ENCODE measurements at places on chromosomes 12 and 14.

DNA sequence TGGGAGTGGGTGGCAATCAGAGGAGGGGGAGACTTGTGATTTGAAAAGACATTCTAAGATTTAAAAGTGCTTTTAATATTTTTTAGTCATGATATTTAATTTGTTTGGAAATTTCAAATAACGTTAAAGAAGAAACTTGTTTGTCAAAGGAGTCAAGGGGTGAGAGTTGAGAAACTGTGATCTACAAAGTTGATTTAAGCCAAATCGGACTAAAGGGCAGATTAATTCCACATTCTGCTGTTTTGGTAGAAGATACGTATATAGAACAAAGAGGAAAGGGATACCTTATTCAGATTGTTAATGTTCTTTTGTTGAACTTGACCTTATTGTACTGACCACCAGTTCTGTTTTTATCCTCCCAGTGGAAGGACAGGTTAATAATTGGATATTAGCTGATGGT lies 6.7 kb downstream of the EIF4B start:
- no peak for DNase-seq

- no peak for DNase-seq
These were observed 707.5 kb downstream of the GALC start for GRCh38 chr14:87285506-87285905.

DNA sequence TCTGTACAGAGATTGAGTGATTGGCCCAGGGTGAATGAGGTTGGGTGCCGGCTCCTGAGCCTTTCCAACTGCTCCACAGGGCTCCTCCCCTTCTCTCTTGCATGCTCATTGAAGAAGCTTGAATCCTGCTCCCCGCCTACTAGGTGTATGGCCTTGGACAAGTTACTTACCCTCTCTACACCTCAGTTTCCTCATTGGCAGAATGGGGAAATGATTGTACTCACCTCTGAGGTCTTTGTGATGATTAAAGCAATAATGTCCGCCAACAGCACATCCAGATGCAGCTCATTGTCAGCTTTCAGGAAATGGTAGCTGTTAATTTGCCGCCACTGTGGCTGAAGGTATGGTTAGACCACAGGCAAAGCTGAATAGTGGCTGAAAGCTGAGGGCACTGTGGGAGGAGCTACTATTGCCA lies 174.1 kb downstream of the CRADD start:
- DNase-seq, result no peak

DNA sequence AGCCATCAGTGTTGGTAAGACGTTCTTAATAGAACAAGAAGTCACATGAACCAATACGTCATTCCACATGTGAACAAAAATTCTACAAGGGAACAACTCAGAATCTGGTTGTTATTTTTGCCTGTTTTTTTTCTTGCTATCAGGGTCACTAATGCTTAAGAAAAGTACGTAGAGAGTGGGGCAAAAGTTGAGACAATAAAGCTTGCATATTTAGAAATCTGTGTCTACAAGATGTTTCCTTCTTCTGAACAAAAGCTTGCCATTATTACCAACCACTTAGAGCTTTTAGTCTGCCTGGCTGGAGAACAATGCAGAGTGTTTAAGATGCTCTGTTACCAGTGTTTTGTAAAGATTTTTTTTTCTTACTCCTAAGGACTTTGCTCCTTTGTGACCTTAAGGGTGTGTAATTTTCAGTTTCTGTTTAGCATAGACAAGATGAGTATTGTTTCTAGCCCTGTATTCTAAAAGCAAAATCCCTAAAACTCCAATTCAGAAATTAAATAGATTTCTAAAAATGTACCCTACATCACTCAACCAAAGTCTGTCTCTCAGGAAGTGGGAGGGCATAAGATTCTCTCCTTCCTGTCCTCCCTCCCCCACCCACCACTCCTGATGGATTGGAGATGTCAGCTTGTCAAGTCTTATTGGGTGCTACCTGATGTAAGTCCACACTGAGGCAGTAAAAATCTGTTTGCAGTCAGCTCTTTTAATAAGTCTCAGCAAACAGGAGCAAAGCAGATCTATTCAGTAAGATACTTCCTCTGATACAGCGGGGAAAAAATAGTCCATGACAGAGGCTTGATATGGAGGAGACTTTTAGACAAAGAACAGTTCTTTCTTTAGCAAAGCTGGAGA lies 267.6 kb downstream of the GRIN2B start:
- no peak for DNase-seq

DNA sequence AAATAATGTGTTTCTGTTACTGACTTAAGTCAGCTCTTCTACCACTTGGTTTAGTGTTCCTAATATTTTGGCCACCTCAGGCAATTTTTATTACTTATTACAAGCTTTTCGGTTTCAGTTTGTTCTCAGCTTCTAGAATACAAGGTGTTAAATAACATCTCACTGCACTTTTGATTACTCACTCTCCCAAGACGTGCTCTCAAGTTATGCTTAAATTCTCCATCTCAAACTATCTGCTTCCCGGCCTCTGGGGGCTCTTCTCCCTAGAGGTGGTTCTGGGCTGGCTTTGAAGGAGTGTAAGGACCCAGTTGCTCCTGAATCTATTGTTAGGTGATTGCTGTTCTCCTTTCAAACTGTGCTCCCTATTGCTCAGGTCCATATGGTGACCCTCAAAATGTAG lies 193.9 kb upstream of the DDHD1 start:
- no peak for DNase-seq

- no peak for DNase-seq
These were observed 14.3 kb downstream of the PLD4 start for GRCh38 chr14:104938960-104939359.

GRCh38 chr12:116040402-116040801 lies 237.1 kb downstream of the MED13L start:
- DNase-seq, result no peak

GRCh38 chr12:10088031-10088430 lies 10.8 kb downstream of the CLEC1A start:
- no peak for DNase-seq

GRCh38 chr12:90235642-90236041 lies 527.0 kb upstream of the ATP2B1 start:
- DNase-seq, result no peak

DNA sequence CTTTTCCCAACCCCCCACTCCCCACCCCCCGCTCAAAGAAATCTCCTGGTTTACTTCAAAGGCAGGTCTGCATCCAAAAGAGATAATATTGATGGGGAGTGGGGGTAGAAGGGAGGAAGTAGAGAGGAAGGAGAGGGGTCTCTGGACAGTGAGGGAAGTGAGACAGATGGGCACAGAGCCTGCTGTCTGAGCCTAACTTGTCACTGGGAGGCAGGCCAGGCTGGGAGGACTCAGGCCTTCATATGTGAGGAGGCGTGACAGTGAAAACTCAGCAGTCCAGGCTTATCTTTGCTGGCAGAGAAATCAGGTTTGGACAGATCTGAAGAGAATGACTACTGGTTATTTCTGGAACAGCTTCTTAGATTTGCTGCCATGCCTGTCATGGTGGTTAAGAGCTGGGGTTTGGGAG lies 192.3 kb downstream of the NUAK1 start:
- no peak for DNase-seq

DNA sequence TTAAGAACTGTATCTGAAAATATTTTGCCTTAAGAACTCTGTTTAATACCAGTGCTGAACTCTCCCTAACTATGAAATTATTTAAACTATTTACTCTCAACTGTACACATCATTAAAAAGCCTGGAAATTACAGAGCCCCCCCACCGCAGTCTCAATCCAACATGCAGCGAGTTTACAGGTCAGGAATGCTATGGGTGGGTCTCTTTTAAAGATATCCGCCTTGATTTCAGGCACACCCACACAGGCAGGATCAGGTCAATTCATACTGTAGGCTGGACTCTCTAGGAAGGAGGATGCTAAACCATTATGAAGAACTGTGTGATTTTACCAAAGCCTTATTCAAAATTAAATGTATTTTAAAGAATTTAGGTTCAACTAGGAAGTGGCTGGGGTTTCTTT lies 16.5 kb downstream of the SPTLC2 start:
- DNase-seq, result no peak

DNA sequence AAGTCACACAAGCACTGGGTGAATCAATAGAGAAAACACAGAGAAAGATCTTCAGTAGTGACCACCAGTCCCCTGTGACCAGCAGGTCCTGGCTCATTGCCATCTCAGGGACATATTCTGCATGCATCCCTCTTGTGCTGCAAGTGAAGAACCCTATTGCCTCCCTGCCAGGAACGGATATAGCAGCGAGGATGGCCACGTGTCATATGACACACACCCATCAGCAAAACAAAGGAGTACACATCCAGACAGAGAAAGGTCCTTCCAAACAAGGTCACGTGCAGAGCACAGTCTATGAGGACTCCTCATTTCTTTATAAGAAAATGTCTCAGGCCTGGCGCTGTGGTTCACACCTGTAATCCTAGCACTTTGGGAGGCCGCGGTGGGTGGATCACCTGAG lies 638.4 kb downstream of the FLRT2 start:
- DNase-seq, result no peak

GRCh38 chr12:86663173-86663572 lies 407.0 kb upstream of the MGAT4C start:
- DNase-seq, result no peak

GRCh38 chr12:114448618-114448933 lies 42.6 kb upstream of the TBX5 start:
- no peak for DNase-seq

GRCh38 chr12:28500373-28501024 lies 310.2 kb downstream of the CCDC91 start:
- DNase-seq, result no peak

DNA sequence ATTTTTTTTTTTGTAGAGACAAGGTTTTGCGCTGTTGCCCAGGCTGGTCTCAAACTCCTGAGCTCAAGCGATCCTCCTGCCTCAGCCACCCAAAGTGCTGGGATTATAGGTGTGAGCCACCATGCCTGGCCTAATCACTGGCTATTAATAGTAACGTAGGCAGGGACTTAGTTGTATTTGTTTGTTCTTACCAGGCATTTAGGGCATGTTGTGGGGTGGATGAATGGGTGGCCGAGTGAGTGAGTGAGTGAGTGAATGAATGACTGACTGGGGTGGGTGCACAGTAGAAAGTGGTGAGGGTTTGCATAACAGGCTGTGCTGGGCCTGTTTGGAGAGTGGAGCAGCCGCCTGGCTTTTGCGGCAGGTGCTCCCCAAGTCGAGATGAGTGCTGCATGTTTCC lies 87.0 kb downstream of the FOXN4 start:
- DNase-seq, result no peak

DNA sequence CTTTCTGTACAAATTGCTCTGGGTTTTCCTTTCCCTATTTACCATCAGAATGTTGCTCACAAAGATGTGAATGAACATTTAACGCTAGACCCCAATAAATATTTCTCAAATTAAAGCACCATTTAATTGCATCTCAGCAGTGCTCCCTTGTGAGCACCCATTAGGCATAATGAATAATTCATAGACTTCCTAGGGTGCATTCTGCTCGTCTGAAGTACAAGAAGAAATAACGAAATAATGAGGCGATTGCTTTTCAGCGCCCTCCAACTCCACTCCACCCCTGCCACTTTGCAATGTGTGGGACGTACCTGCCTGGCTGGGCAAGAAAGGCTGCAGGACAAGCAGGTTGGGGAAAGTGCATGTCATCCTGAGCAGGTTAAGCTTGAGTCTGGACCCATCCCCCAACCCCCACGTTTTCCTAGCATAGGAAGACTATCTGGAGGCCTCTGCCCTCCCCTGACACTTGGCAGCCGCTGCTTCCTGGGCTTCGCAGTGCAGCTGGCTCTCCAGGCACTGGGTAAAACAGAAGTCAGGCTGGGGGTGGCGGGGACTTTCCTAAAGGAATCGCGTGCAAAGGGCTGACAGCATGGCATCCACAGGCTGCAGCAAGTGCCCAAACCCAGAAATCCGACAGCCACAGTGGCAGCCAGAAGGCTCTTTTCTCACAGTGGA lies 253.7 kb downstream of the DUSP6 start:
- DNase-seq, result no peak

DNA sequence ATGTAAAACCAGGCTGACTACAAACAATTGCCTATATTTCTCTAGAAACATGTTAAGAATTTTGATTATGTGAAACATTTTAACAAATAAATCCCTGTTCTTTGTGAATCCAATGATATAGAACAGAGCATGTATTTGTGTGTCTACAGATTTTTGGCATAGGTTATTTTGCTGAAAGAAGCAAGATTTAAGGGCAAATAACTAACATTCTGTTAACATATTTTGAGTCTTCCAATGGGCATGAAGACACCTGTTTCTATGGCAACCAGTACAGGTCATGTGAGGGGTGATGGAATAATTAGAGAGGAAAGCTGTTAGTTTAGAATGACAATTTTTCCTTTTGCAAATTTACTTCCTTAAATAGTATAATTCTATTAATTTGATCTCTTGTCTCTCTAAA lies 8.8 kb downstream of the ART4 start:
- DNase-seq, result no peak

GRCh38 chr12:32010631-32011336 lies 51.6 kb downstream of the RESF1 start:
- no peak for DNase-seq

DNA sequence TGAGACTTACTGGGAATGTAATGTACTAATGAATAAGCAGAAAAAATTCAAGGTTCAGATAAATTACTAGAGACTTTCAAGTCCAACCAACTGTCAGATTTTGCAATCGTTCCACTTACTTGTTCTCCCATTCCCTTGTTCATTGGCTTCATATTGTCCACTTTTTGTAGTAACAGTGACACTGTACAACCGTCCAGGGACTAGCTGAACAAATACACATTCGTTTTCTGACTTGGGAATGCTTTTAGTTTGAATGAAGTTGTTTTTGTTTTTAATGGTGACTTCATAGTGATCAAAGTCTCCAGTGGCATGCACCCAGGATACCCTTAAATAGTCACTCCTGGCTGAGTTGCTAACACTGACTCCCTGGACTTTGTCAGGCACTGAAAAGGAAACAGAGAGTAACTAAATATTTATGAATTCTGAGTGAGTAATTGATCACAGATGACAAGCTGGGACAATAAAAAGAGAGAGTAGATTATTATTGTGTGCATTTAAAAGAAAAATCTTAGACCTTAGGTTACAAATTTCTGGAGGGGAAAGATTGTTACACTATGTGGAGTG lies 65.4 kb downstream of the PTPRB start:
- no peak for DNase-seq

- no peak for DNase-seq
These were observed 143.1 kb downstream of the SYT10 start for GRCh38 chr12:33296529-33296928.

DNA sequence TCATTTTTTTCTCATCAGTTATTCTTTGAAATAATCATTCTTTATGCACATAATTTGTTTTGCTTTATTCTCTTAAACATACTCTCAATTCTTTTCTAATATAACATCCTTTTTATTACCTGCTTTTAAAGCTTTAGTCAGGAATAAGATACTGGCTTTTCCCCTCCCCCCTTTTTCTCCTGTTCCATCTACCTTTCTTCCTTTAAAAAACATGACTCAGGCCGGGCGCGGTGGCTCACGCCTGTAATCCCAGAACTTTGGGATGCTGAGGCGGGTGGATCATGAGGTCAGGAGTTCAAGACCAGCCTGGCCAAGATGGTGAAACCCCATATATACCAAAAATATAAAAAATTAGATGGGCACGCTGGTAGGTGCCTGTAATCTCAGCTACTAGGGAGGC lies 25.4 kb downstream of the HIF1A start:
- DNase-seq, result no peak

GRCh38 chr14:68164711-68165113 lies 345.1 kb downstream of the RAD51B start:
- no peak for DNase-seq

- peak; percentile 41 for DNase-seq
These were observed 111.8 kb downstream of the SLC25A47 start for GRCh38 chr14:100434911-100435438.

- no peak for DNase-seq
These were observed 49.9 kb upstream of the CPSF6 start for GRCh38 chr12:69189378-69189978.

Data from HTR-8/SVneo (cell line).